ENCODE measurements at places on chromosomes 12 and 14. TPM values are rescaled to one million over a fixed set of nuclear protein-coding genes. Genes with fewer than 3 reads are reported as not detected.
A peak's percentile ranks its signal among the peaks of the same experiment; 100 is the strongest.

Gene SYT1
- 0.39 TPM for total RNA-seq

Gene TMEM253
- total RNA-seq, result not detected

Gene INHBC
- total RNA-seq, result 0.10 TPM

DNA sequence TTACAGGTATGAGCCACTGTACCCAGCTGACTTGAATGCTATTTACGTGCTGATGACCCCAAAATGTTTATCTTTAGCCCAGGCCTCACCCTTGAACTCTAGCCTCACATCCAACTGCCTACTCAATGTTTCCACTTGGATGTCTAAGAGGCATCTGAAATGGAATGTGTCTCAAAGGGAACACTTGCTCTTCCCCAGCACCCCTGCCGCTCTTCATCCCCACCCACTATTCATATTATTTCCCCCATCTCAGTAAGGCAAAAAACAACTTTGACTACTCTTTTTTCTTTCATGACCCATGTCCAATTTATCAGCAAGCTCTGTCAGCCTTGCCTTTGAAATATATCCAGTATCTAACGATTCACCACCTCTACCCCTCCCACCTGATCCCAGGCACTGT is 204.6 kb downstream of the PAWR start:
- no peak for DNase-seq

DNA sequence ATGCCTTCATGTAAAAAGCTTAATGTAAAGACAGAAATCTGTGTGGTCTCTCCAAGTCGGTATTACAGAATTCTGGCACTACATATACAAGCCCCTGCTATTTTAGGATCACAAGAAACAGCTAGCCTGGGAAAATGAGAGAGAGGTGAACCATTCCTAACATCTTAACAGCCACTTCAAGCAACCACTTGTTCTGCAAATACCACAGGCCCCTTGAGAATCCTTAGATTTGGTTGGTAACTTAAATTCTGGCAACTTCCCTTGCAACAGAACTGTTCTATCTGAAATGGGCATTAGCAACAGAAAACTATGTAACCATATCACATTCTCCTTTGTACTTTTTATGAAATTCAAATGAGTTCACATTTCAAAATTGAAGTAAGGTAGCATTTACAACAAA is 68.5 kb downstream of the SPPL3 start:
- no peak for DNase-seq

GRCh38 chr14:93033983-93034670 is 81.6 kb downstream of the ITPK1 start:
- DNase-seq, result peak; percentile 31

GRCh38 chr14:30673071-30673470 is 51.0 kb downstream of the SCFD1 start:
- DNase-seq, result no peak

DNA sequence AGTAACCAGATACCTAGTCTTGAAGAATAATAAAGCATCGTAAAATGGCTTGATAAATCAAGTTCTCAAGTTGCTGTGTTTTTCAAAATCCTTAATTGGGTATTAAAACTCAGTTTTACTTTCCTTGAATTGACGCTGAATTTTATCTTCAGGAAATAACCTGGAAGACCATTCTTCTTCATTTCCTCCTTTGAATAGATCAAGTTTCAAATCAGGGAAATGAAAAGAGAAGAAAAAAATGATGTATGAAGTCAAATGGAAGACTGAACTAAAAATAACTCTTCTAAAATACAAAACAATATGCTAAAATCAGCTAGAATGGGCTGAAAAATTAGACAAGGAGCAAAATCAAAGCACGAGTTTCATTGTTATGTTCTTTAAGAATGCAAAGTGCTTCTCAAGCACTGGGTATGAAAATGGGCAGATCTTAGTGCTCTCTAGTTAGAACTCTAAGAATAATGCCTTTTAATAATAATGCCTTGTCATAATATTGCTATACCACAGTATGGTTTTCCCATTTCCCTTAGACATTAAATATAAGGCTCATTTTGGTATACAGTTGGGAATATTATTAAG is 54.6 kb upstream of the CLEC14A start:
- DNase-seq, result no peak

All from activated B cell treated with CpG ODN at 0.5 μM for 24 hours (primary cell).